ENCODE measurements at places on chromosomes 6 and 20.
A peak's percentile ranks its signal among the peaks of the same experiment; 100 is the strongest.

DNA sequence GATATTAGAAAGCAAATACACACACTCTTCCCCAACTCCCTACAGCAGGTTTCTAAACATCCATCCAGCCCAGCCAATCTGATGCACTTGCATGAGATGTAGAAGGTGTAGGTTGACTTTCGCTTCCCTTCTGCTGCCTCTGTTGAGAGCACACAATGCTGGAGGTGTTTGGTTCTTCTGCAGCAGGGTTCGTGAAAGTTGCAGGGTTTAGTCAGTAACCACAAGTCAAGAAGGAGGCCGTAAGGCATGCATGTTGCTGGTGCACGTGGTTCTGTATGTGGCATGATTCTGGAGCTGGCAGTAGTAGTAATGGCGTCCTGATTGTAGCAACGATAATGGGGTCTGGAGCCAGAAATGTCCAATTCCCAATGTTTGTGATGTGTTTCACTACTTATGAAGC lies 53.0 kb downstream of the DEK start:
- DNase-seq: peak; percentile 16

- DNase-seq: peak; percentile 70
Observed at GRCh38 chr20:31822421-31823330, 3.5 kb downstream of the MYLK2 start.

DNA sequence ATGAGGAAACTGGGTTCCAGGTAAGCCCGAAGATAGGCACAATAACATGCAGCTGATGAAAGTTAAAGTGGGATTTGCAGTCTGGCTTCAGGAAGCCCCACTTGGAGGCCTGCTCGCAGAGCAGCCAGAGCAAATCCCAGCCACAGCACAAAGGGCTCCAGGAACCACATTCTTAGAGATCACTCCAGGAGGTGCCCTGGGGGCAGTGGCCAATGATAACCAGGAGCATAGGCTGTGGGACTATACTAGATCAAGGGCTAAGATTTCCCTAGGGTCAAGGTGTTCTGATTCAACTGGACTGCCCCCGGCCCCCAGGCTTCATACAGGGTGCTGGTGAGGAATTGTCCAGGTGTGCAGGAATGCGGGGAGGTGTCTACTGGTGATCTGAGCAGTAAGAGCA lies 133.9 kb upstream of the PTPRT start:
- DNase-seq: no peak

DNA sequence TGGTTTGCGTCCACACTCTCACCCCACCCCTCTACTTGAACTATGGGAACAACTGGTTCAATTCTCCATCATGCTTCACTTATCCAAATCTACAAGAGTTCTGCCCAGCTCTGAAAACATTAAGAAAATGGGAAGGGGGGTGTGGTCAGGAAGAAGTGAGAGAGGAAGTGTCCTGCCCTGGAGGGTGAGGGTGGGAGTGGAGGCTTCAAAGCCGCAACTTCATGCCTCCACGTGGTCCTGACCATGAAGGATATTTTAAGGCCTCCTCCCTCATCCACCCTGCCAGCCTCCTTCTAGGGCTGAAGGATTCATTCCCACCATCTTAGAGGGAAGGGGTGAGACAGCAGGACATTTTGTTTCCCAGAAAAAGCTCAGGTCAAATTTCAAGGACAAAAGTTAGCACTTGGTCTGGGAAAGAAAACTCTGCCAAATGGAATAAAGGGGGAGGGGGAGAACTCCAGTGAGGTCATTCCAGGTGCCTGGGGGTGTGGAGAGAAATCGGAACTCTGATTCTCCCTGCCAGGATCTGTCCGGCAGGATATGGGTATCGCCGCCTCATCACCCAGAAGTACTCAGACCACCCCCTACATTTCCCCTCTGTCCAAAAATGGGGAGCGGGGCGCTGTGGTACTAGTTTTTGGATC lies 4.9 kb downstream of the RIMS4 start:
- DNase-seq: no peak
